ENCODE measurements at places on chromosomes 5 and 9.

DNA sequence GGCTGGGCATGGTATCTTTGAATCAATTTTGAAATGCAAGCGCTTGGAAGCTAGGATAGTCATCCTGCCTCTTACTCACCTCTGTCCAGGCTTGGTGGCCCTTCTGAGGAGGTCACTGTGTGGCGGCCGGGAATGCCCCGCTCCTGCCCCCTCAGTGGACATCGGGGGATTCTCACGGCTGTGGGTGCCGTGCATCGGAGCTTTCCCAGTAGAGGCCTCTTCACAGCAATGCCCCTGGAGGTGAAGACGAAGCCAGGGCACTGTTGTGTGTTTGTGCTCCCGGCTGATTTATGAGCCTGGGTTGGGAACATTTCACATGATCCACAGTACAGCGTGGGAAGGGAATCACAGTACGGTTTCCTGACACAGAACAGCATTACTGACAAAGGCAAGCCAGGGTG, 147.5 kb downstream of the NXNL2 start:
- DNase-seq: no peak

- no peak for DNase-seq
These were observed 6.5 kb downstream of the ADAMTS16 start for GRCh38 chr5:5146530-5147160.

GRCh38 chr9:89445801-89446251, 52.1 kb downstream of the SEMA4D start:
- no peak for DNase-seq

- DNase-seq: no peak
These were observed 81.1 kb downstream of the RMI1 start for GRCh38 chr9:84061613-84062193.
